ENCODE measurements at places on chromosomes 6 and 20. TPM values are rescaled to one million over a fixed set of nuclear protein-coding genes. Genes with fewer than 3 reads are reported as not detected.

The TCF15 gene
- 0.41 TPM for total RNA-seq

The SLC17A4 gene
- total RNA-seq = not detected

The LY6G6D gene
- total RNA-seq = not detected

The KCNK15 gene
- 0.09 TPM for total RNA-seq

The REM1 gene
- not detected for total RNA-seq

- no peak for DNase-seq
Measured at GRCh38 chr6:69789578-69789977, 7.2 kb downstream of the LMBRD1 start.

GRCh38 chr20:47479506-47479905 lies 22.2 kb upstream of the NCOA3 start:
- DNase-seq = no peak

DNA sequence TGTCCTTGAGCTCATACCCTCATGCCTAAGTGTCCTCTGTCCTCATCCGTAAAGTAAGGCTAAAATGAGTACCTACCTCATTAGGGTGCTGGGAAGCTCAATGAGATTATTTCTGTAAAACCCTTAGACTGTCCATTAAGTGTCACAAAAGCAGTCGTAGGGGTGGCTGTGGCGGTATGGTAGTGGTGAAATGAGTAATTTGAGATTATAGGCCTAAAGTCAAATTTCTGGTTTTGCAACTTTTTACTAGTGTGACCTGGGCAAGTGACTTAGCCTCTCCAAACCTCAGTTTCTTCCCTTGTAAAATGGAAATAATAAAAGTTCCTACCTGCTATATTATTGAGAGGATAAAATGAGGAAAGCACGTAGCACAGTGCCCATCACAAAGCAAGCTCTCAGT lies 148.2 kb upstream of the AKAP12 start:
- no peak for DNase-seq

- peak; percentile 53 for DNase-seq
Measured at GRCh38 chr20:2706688-2707352, 14.2 kb downstream of the EBF4 start.

GRCh38 chr6:117985916-117986315 lies 78.9 kb downstream of the SLC35F1 start:
- no peak for DNase-seq

DNA sequence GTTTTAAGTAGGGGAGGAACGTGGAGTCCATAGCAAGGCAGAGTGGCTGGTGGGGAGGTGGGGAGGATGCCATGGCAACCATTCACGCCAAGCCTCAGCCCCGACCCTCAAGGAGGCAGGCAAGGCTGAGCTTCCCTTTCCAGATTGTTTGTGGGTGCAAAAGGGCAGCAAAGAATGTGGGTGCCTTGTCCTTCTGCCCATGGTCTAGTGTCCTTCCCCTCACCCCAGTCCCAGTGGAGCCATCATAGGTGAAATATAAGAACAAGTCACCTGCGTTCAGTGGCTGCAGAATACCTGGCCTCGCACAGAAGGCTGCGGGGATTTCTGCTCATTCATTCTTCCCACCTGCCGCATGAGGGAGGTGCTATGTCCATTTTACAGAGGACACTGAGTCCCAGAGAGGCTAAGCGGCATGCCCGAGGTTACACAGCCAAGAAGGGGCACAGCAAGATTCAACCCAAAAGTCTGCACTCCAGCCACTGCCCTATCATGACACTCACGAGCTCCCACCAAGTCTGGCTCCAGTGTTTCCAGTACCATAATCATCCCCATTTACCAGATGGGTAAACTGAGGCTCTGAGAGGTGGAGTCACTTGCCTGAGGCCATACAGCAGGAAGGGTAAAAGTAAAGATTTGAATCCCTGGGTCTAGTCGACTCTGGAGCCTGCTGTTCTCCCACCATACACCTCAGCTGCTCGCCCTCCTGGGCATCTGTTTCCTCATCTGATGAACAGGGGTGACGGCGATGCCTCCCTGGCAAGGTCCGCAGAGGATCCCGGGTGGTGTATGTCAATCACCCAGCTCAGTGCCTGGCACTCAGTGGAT lies 100.8 kb downstream of the CEBPB start:
- DNase-seq = no peak

DNA sequence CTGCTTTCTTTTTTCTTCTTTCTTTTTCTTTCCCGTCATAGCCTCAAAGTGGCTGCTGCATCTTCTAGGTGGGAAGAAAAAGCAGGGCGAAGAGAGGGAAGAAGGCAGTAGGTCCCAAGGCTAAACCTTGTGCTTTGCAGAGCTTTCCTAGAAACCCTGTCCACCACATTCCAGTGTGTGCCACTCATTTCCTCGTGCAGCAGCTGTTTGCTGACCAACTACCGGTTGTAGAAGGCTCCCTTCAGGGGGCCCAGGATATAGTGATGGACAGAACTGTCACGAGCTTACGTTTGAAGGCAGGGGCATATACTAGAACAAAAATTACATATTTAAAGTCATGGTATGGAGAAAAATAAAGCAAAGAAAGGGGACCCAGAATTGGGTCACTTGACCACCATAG lies 103.0 kb downstream of the SASH1 start:
- DNase-seq = no peak

DNA sequence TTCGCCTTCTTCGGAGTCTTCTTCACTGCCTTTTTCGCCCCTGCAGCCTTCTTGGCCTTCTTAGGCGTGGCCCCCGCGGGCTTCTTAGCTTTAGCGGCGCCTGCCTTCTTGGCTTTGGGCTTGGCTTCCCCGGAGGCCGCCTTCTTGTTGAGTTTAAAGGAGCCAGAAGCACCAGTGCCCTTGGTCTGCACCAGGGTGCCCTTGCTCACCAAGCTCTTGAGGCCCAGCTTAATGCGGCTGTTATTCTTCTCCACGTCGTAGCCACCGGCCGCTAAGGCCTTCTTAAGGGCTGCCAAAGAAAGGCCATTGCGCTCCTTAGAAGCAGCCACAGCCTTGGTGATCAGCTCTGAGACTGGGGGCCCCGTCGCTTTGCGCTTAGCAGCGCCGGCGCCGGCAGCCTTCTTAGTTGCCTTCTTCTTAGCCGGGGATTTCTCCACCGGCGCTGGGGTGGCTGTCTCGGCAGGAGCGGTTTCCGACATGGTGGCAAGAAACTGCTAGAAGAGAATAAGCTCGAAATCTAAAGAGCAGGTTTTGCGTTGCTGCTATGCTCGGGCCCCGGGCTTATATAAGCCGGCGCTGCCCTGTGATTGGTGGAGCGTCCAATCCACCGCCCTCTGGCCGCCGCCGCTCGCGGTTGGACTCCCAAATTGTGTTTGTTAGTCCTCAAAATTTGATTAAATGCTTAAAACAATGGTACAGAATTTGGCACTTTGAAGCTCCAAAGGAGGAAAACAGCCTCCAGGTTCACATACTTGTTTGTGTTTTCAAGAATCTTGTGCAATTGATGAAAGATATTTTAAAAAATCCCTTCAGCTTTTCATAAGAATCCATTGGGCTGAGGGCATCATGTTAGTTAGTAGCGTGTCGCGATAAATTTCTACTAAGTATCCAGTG lies 44.9 kb downstream of the OR2B2 start:
- DNase-seq = peak; percentile 91

GRCh38 chr20:22590662-22591061 lies 6.3 kb upstream of the FOXA2 start:
- no peak for DNase-seq

- no peak for DNase-seq
Measured at GRCh38 chr20:1313236-1313964, 15.5 kb downstream of the SDCBP2 start.

DNA sequence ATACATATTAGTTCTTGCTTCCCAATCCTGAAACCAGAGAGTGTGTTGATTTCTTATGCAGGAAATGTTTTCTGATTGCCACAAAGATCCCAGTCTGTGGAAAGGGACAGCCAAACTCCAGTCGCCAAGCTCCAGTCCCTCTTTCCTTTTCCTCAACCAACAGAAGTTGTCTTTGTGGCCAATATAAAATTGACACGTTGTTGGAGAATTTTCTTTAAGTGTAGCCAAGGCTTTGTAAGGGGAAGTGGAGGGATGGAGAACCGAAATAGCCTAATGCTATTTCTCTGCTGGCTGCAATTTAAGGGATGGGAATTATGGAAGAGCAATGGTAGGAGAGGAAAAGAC lies 5.4 kb downstream of the ADGRB3 start:
- no peak for DNase-seq

DNA sequence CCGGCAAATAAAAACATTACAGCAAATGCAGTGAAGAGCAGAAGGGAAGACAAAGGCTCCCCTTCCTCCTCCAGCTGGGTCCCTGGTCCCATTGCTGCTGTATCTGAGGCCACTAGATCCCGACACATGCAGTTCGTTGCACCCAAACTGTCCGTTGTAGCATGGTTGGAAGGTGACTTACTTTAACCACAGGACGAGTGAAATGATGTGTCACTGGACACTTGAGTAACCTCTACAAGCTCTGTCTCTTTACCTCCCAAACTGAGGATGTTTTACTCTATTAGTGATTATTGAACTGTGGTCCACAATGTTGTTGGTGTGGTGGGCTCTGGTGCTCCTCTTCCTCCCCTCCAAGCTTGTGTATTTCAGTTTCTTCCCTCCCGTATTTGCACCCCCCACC lies 46.2 kb upstream of the ARMH2 start:
- DNase-seq = no peak

DNA sequence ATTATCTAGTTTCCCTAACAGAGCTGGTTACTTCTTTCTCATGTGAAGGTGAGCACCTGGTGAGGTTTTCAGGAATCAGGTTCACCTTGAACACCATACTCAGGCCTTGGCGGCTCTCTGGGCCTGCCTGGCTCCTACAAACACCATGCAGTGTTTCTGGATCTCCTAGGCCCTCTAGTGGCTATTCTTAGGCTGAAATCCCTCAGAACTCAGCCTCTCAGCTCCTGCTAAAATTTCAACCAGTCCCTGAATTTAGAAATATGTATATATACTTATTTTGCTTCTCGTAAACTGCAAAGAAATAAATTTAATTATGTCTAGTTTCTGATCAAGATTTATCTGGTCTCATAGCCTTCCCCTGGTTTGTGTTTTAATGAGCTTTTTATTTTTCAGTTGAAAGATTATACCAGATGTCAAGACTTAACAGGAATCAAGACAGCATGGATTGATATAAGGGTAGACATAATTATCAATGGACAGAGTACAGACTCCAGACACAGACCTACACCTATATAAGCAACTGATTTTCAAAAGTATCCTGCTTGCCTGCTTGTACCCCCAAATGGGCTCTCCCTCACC lies 55.9 kb downstream of the ANKEF1 start:
- DNase-seq = no peak

GRCh38 chr20:21360705-21361104 lies 36.6 kb downstream of the NKX2-4 start:
- no peak for DNase-seq

Data from activated naive CD4-positive, alpha-beta T cell treated with anti-CD3 and anti-CD28 coated beads, Interleukin-2, amount 50 U/mL, for 72 hours (primary cell).